Right forelimb (tissue), 1 donor: ENCODE measurements at places on chromosomes 7 and 10.

- DNase-seq: no peak
Observed at GRCh38 chr7:140054751-140055150, 8.0 kb downstream of the PARP12 start.

DNA sequence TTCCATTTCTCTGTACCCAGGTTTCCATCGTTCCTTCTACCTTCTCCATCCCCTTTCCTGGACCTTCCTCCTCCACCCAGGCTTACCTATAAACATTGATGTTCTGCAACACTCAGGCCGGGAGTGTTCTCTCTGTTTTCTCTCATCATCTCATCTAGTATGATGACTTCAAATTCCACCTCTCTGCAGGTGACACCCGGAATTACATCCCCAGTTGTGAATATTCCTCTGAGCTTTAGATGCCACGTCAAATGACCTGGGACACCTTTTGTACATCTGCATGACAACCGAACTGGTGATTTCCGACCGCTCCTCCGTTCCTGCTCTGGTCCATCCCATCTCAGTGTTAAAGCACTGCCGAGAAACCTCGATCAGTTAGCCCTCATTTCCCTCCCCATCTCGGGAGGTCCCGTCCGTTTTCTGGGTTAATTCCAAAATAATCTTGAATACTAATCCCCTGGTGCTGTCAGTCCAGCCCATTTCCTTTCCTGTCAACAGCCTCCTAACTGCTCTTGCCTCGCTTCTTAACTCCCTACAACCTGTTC, 76.7 kb upstream of the SAMD8 start:
- DNase-seq: no peak

DNA sequence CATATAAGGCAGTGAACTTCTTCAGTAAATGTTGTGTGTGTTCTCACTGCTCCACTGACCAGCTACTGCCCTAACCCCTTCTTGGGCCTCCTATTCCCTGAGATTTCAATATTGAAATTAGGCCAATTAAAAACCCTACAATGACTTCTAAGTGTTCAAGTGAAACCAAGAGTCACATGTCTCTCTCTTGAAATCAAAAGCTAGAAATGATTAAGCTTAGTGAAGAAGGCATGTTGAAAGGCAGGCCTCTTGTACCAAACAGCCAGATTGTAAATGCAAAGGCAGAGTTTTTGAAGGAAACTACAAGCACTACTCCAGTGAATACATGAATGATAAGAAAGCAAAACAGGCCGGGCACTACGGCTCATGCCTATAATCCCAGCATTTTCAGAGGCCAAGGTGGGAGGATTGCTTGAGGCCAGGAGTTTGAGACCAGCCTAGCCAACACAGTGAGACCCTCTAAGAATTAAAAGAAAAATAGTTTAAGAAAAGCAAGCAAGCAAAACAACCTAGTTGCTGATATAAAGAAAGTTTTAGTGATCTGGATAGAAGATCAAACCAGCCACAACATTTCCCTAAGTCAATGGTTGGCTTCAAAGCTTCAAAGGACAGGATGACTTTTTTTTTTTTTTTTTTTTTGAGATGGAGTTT, 22.3 kb downstream of the BRAF start:
- no peak for DNase-seq

- no peak for DNase-seq
Observed at GRCh38 chr7:77426521-77427051, 10.4 kb upstream of the GSAP start.

DNA sequence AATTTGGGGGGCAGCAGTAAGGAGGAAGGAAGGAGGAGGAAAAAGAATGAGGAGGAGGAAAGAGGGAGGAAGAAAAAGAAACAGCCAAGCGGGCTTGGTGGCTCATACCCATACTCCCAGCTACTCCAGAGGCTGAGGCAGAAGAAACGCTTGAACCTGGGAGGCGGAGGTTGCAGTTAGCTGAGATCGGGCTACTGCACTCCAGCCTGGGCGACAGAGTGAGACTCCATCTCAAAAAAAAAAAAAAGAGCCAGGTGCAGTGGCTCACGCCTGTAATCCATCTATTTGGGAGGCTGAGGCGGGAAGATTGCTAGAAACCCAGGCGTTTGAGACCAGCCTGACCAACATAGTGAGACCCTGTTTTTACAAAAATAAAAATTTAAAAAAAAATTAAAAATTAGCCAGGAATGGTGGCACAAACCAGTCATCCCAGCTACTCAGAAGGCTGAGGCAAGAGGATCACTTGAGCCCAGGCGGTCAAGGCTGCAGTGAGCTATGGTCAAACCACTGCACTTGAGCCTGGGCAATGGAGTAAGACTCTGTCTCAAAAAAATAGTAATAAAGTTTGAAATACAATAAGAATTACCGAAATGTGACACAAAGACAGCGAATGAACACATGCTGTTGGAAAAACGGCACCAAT, 14.1 kb upstream of the CRCP start:
- no peak for DNase-seq
